Transverse colon (tissue), 4 donors: ENCODE measurements at places on chromosomes 5 and 9. TPM values are rescaled to one million over a fixed set of nuclear protein-coding genes. Genes with fewer than 3 reads are reported as not detected.

DNA sequence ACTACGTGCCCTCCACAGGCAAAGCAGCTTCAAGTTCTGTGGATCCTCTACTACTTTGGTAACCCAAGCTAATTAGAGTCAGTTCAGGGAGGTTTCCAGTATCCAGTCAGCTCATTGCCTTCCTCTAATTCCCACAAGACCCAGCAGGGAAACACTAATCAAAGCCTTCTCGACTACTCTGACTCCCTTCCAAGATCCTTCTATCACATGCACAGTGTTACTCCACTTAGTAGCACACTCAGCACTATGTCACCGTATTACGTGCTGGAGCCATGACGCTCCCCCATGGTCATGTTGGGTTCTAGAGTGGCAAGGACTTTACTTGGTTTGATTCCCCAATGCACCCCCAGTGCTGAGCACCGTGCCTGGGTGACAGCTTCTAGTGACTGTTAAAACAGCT, 53.0 kb downstream of the DCP2 start:
- no peak for DNase-seq

DNA sequence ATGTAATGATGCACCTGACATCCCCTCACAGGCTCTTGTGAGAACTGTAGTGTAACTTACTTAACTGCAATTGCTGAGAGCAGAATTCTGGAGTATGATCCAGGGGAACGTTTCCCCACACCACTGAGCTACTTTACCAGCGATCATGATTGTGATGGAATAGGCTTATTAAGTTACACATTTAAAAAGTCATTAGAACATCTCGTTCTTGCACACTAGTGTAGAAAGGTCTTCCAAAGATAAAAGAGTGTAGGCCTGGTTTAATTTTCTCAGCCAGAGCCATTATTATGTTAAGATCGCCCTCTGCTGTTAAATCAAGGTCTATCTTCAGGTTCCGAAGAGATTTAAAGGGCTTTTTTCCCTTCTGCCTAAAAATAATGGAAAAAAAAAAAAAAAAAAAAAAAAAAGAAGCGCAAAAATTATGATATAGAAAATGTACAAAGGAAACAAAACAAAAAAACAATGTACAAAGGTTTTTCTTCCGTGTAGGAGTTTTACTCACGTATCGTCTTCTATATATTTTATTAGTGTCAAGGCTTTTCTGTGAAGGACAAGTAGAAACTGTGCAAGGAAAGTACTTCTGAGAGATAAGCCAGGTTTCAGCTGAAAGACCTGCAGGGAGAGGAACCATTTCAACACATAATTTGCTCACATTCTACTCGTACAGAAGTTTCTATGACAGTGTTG, 18.6 kb upstream of the MOB3B start:
- no peak for DNase-seq

- DNase-seq = no peak
Measured at GRCh38 chr9:109831998-109832658, 52.1 kb downstream of the PALM2AKAP2 start.

DNA sequence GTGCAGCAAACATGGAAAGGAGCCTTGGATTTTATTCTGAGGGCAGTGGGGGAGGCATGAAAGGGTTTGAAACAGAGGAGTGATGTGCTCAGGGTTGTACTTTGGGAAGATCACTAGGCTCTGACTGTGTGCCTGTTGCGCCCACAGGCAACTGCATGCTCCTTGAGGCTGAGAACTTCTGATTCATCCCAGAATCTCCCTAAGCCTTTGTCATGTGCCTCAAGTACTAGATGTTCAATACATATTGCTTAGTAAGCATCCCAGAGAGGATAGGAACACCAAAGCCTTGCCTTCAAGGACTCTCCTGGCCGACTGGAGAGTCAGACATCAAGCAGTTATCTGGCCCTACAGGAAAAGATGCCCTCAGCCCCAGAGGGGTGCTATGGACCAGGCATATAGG, 54.1 kb downstream of the ARHGEF37 start:
- DNase-seq = no peak

DNA sequence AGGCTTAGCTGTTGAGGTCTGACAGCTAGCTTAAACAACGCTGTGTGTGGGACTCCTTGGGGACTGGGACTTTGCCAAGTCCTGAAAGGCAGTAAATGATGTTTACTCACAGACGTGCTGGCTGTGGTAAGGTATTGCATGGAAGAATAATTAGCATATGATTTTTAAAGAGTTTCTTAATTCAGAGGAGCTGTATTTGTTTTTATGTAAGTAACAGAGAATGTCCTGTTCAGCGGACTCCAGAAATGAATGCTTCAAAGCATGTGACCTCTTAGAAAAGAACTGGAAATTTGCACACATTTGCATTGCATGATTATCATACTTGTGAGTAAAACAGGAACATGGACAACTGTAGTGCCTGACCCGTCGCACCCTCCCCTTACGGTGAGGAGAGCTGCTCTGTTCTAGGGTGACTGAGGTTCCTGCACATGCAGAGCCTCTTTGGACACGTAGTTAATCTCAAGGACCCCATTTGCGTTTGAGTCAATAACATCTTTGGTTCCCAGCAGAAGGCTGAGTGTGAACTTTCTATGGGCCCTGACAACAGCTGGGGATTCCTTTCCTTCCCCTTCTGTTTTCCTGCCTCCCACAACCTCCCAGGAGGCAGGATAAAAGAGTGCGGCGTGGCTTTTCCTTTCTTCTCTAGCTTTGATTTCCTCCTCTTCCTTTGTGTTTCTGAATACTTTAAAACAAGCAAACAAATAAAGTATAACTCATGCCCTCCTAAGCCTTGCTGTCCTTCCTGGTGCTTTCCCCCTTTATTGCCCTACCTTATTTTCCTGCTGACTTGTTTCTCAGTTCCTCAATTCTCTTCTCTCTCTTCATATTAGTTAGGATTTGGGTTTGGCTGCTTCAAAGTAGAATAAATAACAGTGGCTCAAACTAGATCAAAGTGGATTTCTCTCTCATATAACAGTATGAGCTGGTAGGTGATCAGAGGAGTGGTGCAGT, 157.2 kb upstream of the CD180 start:
- DNase-seq = peak; percentile 21

DNA sequence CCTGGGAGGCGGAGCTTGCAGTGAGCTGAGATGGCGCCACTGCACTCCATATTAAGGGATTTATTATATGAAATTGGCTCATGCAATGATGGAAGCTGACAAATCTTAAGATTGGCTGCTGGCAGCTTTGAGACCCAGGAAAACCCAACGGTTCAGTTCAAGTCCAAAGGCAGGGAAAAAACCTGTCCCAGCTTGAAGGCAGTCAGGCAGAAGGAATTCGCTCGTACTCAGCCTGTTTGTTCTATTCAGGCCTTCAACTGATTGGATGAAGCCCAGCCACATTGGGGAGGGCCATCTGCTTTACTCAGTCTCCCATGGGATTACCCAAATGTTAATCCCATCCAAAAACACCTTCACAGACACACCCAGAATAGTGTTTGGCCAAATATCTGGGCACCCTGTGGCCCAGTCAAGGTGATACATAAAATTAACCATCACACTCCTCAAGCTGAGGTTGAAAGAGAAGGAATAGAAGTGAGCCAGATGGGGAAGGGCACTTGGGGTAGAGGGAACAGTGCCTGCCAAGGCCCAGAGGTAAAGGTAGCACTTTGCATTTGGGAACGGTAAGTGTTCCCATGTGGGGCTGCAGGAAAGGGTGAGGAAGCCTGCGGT, 8.5 kb upstream of the ORM1 start:
- no peak for DNase-seq

DNA sequence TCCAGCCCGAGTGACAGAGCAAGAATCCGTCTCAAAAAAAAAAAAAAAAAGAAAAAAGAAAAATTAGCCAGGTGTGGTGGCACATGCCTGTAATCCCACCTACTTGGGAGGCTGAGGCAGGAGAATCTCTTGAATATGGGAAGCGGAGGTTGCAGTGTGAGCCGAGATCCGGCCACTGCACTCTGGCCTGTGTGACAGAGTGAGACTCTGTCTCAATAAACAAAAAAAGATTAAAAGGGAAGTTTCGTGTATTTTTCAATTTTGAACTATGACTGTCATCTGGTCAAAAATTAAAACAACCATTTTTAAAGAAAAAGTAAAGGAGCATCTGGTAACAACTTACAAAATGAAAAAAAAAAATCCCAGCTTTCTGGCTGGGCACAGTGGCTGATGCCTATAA, 36.3 kb upstream of the PLIN2 start:
- no peak for DNase-seq

DNA sequence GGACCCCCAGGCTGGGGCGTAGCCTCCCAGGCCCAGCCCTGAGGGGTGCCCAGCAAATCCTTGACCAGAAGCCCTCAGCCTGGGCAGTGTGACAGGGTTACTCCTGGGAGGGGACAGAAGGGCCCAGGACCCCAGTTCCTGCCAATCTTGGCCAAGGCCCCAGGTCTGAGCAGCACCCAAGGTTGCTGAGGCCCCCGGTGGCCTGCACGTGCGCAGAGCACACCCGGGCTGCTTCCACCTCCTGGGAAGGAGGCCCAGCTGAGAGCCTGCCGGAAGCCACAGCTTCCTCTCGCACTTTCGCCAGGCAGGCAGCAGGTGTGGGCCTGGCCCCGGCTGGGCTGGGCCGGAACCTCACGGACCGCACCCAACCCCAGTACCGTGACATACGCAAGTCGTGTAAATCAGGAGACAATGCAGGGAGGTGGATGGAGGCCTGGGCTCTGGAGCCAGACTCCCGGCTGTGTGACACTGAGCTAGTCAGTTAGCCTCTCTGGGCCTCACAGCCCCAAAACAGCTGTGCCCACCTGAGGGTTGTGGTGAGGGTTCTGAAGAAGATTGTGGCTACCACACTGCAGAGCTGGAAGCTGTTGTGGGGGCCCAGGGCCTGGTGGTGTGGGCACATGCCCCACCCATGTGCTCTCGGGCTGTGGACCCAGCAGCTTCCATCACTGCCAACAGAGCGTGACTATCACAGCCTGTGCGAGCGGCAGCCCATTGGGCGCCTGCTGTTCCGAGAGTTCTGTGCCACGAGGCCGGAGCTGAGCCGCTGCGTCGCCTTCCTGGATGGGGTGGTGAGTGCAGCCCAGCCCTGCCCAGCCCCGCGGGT, 5.1 kb downstream of the GRK6 start:
- peak; percentile 82 for DNase-seq

PRKACG gene
- total RNA-seq = not detected

KCNN2 gene
- total RNA-seq = 0.16 TPM

CLTA gene
- total RNA-seq = 242 TPM

TPD52L3 gene
- total RNA-seq = not detected

GPRIN1 gene
- total RNA-seq = 9.7 TPM

LCP2 gene
- 29.2 TPM for total RNA-seq
